ENCODE measurements at places on chromosomes 16 and 17.

DNA sequence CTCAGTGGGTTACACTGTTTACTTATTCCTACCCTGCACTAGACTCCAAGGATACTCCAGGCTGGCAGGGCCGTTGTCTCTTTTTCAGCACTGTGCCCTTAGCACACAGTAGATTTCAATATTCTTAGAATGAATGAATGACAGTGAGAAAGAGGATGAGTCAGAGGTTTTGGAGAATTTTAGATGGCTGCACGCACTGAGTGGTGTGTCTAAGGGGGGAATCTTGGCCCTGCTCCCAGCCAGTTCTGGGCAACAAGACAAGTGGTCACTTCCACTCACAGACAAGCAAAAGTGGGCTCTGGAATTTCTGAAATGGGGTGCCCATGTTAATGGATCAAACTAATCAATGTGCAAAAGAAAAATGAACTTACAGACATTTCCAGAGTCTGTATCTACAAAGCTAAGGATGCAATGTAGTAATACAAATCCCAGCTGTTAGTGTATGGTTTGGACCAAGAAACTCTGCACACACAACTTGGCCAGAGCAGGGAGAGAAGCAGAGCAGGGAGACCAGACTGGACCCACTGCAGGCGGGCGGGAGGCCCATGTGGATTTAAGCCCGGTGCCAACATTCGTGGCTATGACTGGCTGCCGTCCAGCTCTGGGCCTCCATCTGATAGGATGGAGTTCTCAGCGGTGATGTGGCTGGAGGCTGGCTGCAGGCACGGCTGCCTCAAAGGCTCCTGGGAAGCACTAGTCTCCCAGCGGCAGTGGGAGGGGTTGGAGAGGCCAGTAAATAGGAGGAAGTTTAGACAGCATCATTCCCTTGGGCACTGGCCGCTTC, 95.6 kb upstream of the CDYL2 start:
- peak; percentile 24 for DNase-seq

GRCh38 chr16:56193951-56194726, 2.9 kb downstream of the GNAO1 start:
- DNase-seq = peak; percentile 77

DNA sequence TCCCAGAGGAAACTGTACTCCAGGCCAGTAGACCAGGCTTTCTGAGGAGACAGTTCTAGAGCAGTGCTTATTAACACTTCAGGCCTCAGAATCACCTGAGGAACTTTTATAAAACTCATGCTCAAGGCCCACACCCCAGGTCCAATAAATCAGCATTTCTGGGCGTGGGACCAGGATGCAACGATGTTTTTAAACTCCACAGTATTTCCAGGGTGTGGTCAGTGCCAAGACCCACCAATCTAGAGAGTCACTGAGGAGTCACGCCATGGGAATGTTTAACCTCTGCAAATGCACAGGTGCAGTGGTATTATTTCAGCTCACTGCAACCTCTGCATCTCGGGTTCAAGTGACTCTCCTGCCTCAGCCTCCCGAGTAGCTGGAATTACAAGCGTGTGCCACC, 3.9 kb upstream of the TRPV1 start:
- no peak for DNase-seq

- DNase-seq = peak; percentile 97
Observed at GRCh38 chr16:51431517-51432241, 280.6 kb upstream of the SALL1 start.

Data from A673 (cell line).